Activated CD4-positive, alpha-beta T cell treated with anti-CD3 and anti-CD28 coated beads for 48 hours (primary cell): ENCODE measurements at places on chromosomes 7 and 10.
A peak's percentile ranks its signal among the peaks of the same experiment; 100 is the strongest.

DNA sequence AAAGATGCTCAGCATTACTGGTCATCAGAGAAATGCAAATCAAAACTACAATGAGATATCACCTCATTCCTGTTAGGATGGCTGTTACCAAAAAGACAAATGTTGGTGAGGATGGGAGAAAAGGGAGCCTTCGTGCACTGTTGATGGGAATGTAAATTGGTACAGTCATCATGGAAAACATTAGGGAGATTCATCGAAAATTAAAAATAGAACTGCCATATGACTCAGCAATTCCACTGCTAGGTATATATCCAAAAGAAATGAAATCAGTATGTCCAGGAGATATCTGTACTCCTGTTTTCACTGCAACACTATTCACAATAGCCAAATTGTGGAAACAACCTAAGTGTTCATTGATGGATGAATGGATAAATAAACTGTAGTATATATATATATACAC, 228.1 kb downstream of the ACTR3B start:
- no peak for DNase-seq

DNA sequence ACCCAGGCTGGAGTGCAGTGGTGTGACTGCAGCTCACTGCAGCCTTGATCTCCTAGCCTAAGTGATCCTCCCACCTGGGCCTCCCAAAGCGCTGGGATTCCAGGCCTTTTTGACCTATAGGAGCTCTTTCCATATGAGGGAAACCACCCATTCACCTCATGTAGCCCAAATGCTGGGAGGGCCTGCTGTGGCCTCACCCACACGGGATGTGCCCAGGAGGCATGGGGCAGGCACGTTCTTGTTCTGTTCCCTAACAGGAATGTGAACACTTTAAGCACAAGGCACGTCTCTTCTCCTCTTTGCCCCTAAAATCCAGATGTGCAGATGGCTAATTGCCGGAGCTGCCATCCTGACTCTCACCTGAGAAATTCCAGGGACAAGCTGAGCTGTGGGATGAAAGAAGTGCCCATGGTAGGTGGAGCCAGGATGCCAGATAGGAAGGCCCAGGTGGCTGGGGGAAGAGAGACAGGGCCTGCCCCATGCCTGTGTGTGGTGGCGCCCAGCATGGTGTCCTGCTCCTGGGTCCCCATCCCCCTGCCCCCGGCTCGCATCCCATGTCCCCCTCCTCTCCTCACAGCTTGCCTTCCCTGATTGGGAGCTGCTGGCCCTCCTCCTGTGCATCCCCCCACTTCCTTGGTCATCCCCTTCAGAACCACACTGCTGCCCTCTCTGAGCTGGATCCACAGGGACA, 17.3 kb downstream of the CAMK2B start:
- DNase-seq: no peak

GRCh38 chr10:76301950-76302349, 870.5 kb downstream of the LRMDA start:
- DNase-seq: no peak

- DNase-seq: no peak
Observed at GRCh38 chr7:151800861-151801260, 76.1 kb downstream of the PRKAG2 start.

DNA sequence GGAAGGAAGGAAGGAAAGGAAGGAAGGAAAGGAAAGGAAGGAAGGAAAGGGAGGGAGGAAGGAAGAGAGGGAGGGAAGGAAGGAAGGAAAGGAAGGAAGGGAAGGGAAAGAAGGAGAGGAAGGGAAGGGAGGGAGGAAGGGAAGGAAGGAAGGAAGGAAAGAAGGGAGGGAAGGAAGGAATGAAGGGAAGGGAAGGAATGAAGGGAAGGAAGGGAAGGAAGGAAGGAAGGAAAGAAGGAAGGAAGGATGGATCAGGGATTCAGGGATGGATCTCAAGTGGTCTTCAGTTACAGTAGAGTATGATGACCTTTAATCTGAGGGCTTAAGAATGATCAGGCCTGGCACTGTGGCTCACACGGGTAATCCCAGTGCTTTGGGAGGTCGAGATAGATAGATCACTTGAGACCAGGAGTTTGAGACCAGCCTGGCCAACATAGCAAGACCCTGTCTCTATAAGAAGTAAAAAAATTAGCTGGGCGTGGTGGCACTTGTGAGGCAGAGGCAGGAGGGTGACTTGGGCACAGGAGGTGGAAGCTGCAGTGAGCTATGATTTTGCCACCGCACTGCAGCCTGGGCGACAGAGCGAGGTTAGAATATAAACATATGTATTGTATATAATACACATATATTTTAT, 760 bp upstream of the FOXK1 start:
- peak; percentile 36 for DNase-seq

GRCh38 chr7:38975944-38976392, 1.7 kb upstream of the POU6F2 start:
- DNase-seq: no peak

DNA sequence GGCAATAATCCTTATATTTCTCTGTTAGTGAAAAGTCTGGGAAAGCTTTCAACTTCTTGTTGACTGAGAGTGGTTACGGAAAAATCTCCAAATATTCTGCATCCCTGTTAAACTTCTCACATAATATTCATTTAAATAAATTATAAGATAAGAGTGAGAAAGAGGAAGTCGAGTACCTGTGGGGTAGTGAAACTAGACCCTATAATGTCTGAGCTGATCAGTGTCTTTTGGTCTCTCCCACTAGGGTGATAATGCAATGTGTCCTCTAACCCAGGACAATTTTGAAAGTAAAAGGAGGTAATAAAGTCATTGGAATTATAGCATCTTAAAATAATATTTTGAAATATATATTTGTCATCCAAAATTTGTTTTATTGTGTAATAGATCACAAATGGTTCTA, 2.1 kb upstream of the AGR3 start:
- no peak for DNase-seq

GRCh38 chr7:52656098-52656497, 379.3 kb upstream of the POM121L12 start:
- DNase-seq: no peak
